ENCODE measurements at places on chromosomes 12 and 14.

GRCh38 chr12:113804961-113805600, 161.0 kb downstream of the RBM19 start:
- no peak for DNase-seq

GRCh38 chr14:54593860-54594259, 26.9 kb downstream of the SAMD4A start:
- DNase-seq, result no peak

DNA sequence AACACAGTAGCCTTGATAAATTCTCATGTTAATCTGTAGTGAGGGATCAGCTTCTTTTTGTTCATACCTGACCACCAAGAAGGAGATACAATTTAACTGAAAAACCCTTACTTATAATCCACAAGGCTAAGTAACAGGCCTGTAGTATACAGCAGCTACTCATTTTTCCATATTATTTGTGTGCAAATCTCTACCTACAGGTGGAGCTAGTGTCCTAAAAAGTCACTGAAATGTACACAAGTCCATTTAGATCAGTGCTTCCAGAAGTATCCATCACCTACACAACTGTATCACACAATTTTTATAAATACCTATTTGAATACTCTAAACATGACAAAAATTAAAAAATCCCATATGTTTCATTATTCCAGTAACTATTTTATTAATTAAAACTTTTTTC, 173.2 kb downstream of the SLC35F4 start:
- DNase-seq, result peak; percentile 44

DNA sequence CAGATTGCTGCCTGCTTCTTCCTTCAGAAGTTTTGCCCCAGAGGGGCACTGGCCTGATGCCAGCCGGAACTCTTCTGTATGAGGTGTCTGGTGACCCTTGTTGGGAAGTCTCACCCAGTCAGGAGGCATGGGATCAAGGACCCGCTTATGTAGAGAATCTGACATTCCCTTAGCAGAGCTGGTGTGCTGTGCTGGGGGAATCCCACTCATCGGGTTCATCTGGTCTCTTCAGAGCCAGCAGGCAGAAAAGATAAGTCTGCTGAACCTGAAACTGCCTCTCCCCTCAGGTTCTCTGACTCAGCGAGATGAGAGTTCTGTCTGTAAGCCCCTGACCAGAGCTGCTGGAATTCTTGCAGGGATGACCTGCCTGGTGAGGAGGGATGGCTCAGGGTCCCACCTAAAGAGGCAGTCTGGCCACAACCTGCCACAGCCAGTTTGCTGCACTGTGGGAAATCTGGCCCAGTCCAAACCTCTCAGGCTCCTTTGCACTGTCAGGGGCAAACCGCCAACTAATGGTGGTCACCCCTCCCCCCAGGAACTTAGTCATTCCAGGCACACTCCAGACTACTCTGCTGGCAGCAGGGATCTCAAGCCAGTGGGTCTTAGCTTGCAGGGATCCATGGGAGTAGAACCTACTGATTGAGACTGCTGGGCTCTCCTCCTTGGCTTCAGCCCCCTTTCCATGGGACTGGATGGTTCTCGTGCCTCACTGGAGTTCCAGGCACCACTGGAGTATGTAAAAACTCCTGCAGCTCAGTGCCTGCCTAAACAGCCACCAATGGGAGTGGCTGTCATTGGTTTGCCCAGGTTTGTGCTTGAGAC, 4.1 kb downstream of the CLEC2D start:
- DNase-seq, result no peak

- no peak for DNase-seq
Measured at GRCh38 chr12:70045036-70045435, 198.2 kb upstream of the CNOT2 start.
